ENCODE measurements at places on chromosomes 5 and 9. TPM values are rescaled to one million over a fixed set of nuclear protein-coding genes. Genes with fewer than 3 reads are reported as not detected.

The ADAMTS13 gene
- polyA plus RNA-seq = 0.99 TPM

The PCDHGB2 gene
- not detected for polyA plus RNA-seq

The SMU1 gene
- polyA plus RNA-seq = 24.3 TPM

The CARTPT gene
- polyA plus RNA-seq = not detected

DNA sequence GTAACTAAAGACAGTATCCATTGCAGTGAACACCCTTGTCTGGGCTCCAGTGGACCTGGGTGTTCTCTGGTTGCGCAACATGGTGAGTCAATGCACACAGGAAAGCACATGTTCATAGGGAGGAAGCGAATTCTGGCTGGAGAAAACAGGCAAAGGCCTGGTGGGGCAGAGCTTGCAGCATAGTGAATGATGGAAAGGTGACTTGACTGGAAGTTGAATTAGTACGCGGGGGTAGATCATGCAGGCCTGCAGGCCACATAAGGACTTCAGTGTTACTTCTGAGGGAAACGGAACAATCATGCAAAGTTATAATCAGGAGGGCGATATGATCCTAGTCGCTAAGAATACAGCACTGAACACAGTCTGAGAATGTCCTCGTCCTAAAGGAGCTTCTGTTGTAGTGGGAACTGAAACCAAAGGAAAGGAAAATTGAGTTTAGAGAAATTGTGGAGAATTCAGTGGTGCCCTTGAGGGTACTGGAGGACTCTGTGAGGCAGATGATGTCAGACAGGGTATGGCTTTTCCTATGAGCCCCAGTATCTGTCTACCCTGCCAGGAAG lies 71.9 kb upstream of the RANBP3L start:
- DNase-seq = no peak
- no peak overlapping the region for H3K4me3 ChIP-seq
- H3K4me1 ChIP-seq = no peaks in the 10 kb centered on the region
- H3K27me3 ChIP-seq = no peaks in the 10 kb centered on the region
- no peaks in the 10 kb centered on the region for H3K36me3 ChIP-seq

DNA sequence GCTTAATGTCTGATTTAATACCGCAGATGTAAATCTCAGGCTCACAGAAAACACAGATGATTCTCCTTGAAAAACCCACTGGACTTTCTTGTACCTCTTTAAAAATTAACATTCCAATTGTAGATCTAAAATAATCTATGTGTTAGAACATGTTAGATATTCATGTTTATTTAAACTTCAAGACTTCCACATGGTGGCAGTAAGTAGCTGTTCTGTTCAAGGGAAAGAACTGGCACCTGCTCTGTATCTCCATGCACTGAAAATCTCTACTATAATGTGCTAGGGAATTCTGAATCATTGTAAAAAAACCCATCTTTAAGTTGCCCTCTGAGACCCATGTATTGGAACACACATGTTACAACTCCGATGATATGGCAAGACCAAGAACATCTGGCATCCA lies 366.9 kb downstream of the DMRTA1 start:
- no peak overlapping the region for H3K4me3 ChIP-seq
- H3K4me1 ChIP-seq = no peaks in the 10 kb centered on the region
- no peak for DNase-seq

GRCh38 chr9:130290291-130291181 lies 25.0 kb downstream of the HMCN2 start:
- no peaks in the 10 kb centered on the region for H3K4me1 ChIP-seq
- no peak overlapping the region for H3K27ac ChIP-seq
- no peak for DNase-seq
- H3K4me3 ChIP-seq = no peak overlapping the region

DNA sequence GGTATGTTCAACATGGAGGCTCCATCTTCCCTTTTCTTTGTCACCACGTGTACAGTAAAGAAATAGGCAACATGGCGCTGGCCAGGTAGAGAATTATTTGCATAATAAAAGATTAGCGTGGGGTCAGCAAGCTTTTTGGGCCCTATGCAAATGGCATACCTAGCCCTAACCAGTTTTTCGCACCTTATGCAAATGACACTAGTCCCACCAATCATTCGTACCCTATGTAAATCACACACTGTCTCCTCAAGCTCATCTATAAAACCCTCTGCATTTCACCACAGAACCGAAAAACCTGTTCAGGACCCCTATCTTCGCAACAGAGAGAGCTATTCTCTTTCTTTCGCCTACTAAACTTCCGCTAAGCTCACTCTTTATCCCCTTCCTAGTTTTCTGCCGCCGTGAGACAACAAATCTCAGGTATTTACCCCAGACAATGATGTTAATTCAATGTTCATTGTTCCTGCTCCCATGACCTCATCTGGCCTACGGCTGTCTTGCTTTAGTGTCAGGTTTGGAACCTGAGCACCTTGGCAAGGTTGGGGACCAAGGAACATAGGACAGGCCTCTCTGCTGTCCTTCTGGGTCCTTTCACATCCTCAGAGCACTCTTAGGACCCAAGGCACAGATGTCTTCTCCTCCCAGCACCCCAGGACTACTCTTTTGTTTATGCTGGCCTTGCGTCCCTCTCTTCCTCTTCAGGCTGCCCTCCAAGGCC lies 180.7 kb upstream of the RAI14 start:
- no peaks in the 10 kb centered on the region for H3K4me1 ChIP-seq
- H3K36me3 ChIP-seq = no peaks in the 10 kb centered on the region
- H3K27ac ChIP-seq = no peak overlapping the region
- DNase-seq = no peak
- no peak overlapping the region for H3K4me3 ChIP-seq

DNA sequence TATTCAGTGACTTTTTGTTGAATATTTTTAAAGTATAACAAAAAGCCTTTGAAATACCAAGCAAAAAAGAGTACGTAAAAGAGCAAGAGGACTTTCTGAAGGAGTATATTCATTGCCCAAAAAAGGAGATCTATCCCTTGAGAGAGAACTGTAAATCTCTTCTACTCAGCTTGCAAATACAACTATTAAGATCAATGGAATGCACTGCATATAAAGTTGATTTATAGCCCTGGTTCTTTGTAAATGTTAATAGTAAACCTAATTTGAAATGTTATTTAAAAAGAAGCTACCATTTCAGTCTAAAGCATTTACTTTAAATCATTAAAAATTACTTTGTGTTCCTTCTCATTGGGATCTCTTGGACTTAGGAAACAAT lies 168.1 kb downstream of the PDE4D start:
- H3K36me3 ChIP-seq = no peaks in the 10 kb centered on the region
- no peak for DNase-seq
- no peak overlapping the region for H3K27ac ChIP-seq
- H3K4me3 ChIP-seq = no peak overlapping the region
- H3K27me3 ChIP-seq = peaks cover 3% of the 10 kb centered on the region

The SLC36A2 gene
- not detected for polyA plus RNA-seq

The ECM2 gene
- not detected for polyA plus RNA-seq

The ARID3C gene
- polyA plus RNA-seq = not detected

The SAPCD2 gene
- not detected for polyA plus RNA-seq

The SPINK6 gene
- polyA plus RNA-seq = not detected

DNA sequence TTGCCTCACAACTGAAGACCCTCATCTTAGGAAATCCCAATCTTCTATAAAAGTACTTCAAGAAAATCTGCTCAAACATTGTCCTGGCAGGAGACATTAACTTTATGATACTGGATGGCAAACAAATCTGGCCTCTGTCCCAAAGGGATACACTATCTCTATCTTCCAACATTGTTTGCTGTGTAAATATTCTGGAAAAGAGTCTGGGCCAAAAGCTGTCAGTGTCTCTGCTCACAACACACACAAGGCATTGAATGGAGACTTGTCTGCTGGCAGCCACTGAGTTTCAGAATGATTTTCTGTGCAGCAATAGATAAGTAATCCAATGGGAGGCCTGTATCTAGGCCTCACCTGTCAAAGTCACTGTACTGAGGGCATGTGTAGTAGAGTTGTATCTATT lies 471.1 kb downstream of the DMAC1 start:
- H3K27ac ChIP-seq = no peak overlapping the region
- no peak overlapping the region for H3K4me3 ChIP-seq
- no peaks in the 10 kb centered on the region for H3K4me1 ChIP-seq
- no peaks in the 10 kb centered on the region for H3K36me3 ChIP-seq
- peaks cover 6% of the 10 kb centered on the region for H3K27me3 ChIP-seq

GRCh38 chr5:12883395-12883794 lies 979.1 kb upstream of the CTNND2 start:
- H3K27me3 ChIP-seq = no peaks in the 10 kb centered on the region
- H3K4me1 ChIP-seq = no peaks in the 10 kb centered on the region
- H3K27ac ChIP-seq = no peak overlapping the region
- no peak for DNase-seq

The SPAAR gene
- polyA plus RNA-seq = not detected

The SIT1 gene
- polyA plus RNA-seq = 128 TPM

GRCh38 chr9:37033141-37033540 lies 927 bp downstream of the PAX5 start:
- no peak overlapping the region for H3K27ac ChIP-seq

The C1QTNF2 gene
- not detected for polyA plus RNA-seq

- H3K4me1 ChIP-seq = no peaks in the 10 kb centered on the region
- H3K36me3 ChIP-seq = no peaks in the 10 kb centered on the region
Observed at GRCh38 chr5:163339148-163339547, 98.2 kb upstream of the CCNG1 start.

The C5orf34 gene
- 2.0 TPM for polyA plus RNA-seq

DNA sequence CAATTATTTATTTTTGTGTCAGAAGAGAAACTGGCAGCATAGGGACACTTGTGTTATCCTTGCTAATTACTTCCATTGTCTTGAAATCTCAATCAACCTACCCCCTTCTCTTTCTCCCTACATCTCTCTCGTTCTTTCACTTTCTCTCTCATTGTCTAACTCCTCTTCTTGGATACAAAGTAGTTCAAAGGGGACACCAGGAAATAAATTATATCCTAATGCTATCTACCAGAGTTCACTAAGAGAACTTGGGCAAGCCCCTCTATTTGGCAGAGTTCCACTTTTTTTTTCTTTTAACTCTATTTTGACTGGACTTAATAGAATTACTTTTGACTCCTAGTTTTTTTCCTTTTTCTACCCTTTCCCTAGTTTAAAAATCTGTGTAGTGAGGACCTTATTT lies 102.2 kb downstream of the MEF2C start:
- H3K4me1 ChIP-seq = no peaks in the 10 kb centered on the region
- no peak overlapping the region for H3K27ac ChIP-seq
- H3K4me3 ChIP-seq = no peak overlapping the region

The KCNN2 gene
- polyA plus RNA-seq = not detected

The PCDHA4 gene
- not detected for polyA plus RNA-seq

- H3K4me1 ChIP-seq = no peaks in the 10 kb centered on the region
- no peak overlapping the region for H3K27ac ChIP-seq
- DNase-seq = no peak
- no peaks in the 10 kb centered on the region for H3K36me3 ChIP-seq
- H3K4me3 ChIP-seq = no peak overlapping the region
- H3K27me3 ChIP-seq = peaks cover 13% of the 10 kb centered on the region
Observed at GRCh38 chr9:101674165-101674564, 64.3 kb downstream of the GRIN3A start.

- H3K36me3 ChIP-seq = no peaks in the 10 kb centered on the region
- H3K27me3 ChIP-seq = peaks cover 28% of the 10 kb centered on the region
- H3K4me1 ChIP-seq = peaks cover 4% of the 10 kb centered on the region
- DNase-seq = no peak
- H3K27ac ChIP-seq = no peak overlapping the region
- H3K4me3 ChIP-seq = no peak overlapping the region
Observed at GRCh38 chr9:38670542-38671371, 49.2 kb downstream of the FAM240B start.

DNA sequence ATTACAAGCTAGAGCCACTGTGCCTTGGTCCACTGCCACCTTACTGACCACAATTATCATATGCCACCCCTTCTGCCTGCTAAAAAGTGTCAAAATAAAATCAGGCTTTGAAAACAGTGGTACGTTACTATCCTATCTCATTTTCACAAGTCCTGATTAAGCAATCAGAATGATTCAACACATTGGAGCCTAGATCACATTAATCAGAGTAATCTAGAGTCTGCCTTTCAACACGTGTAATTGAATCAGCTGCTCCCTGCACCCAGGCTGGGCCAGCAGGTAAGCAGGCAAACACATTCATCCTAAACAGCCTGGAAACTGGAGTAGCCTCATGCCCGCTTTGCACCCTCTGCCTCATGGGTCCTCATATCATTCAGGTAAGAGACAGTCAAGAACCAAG lies 186.2 kb downstream of the DCP2 start:
- peak overlapping the region; percentile 23 for H3K27ac ChIP-seq
- H3K36me3 ChIP-seq = no peaks in the 10 kb centered on the region
- peaks cover 11% of the 10 kb centered on the region for H3K4me1 ChIP-seq
- DNase-seq = no peak
- no peaks in the 10 kb centered on the region for H3K27me3 ChIP-seq

- peaks cover 61% of the 10 kb centered on the region for H3K36me3 ChIP-seq
- DNase-seq = peak; percentile 83
Observed at GRCh38 chr9:121133104-121133816, 58.5 kb downstream of the CNTRL start.

GRCh38 chr5:80231243-80231642 lies 24.6 kb downstream of the SERINC5 start:
- H3K27ac ChIP-seq = peak overlapping the region; percentile 89
- peak overlapping the region; percentile 67 for H3K4me3 ChIP-seq
- peaks cover 38% of the 10 kb centered on the region for H3K4me1 ChIP-seq
- H3K27me3 ChIP-seq = no peaks in the 10 kb centered on the region

DNA sequence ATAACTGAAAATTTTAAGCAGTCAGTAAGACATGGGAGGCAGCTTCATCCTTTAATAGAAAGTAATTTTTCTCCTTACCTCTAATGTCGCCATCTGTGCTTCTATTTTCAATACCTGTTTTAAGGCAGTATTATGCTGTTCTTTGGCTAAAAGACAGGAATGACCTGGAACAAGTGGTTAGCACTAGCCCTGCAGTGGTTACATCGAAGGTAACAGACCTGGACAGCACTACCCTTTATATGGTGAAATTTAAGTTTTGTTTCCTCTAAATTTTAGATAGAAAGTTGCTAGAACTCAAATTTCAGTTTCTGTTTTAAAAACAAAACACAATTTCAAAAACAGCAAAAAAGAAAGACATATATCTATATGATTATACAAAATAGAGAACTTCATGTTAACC lies 534.1 kb upstream of the CDH6 start:
- H3K36me3 ChIP-seq = no peaks in the 10 kb centered on the region
- H3K27ac ChIP-seq = no peak overlapping the region
- H3K27me3 ChIP-seq = no peaks in the 10 kb centered on the region
- H3K4me1 ChIP-seq = no peaks in the 10 kb centered on the region
- H3K4me3 ChIP-seq = no peak overlapping the region
- DNase-seq = no peak

- H3K27me3 ChIP-seq = peaks cover 14% of the 10 kb centered on the region
- H3K4me1 ChIP-seq = no peaks in the 10 kb centered on the region
- H3K27ac ChIP-seq = no peak within 1 kb of the TSS
- H3K4me3 ChIP-seq = no peak within 1 kb of the TSS
- no peaks in the 10 kb centered on the region for H3K36me3 ChIP-seq
Observed at GRCh38 chr5:116032094-116032517, at the start of gene ARL14EPL. Gene ARL14EPL, plus strand, starts transcription at chr5:116032472. Its CDS starts 18,994 bp downstream, at chr5:116051466.

The C9orf50 gene
- not detected for polyA plus RNA-seq

The TTC16 gene
- polyA plus RNA-seq = 4.4 TPM

The MUSK gene
- not detected for polyA plus RNA-seq
